ENCODE measurements at places on chromosomes 5 and 9.

DNA sequence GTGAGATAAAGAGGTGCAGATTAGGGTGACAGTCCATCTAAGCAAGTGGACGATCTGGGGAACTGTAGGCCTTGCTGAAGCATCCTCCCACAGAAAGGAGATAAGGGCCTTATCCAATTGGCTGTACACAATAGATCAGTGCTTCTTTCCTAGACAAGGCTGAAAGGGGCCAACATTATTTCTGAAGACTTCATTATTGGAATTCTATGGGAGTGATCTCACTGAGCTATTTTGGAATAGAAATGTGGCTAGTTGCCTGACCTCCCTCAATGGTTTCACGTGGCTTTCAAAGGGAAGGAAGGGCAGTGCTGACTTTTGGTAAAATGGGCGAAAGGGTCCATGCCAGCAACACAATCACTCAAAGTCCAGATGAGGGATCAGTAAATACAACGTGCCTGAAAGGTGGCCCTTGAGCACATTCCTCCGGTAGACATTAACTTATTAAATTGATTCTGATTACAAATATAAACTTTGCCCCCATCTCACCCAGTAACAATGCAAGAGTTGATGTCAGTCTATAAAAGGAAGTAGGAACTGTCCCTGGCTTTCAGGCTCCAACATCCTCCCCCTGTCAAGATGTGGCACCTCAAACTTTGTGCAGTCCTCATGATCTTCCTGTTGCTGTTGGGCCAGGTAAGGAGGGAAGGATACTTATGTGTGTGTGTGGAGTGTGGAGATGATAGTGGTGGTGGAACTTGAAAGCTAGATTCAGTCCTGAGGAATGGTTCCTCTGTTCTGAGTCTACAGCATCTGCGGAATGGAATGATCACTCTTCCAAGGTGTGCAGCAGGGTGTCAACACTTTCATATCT lies at the start of gene LEAP2:
Gene LEAP2 (plus strand): TSS at position 550 of the 811 bp plus-strand sequence. CDS start 27 bp downstream, at position 577.
- peak; percentile 27 for DNase-seq

DNA sequence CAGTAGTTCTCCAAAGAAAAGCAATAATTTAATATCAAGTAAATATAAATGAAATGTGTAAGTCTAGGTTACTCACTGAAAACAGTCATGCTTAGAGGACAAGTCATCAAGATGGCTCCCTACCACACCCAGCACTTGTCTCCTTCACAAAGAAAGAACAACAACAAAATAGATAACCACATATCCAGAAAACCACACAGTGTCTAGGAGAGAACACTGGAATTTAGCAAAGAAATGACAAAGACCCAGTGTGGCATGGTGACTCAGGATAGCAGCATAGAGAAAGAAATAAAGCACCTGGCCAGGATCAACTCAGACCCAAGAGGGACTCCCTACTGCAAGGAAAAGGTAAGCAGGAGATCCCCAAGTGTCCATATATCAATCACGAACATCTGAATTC lies 356.2 kb downstream of the TMEM161B start:
- no peak for DNase-seq

DNA sequence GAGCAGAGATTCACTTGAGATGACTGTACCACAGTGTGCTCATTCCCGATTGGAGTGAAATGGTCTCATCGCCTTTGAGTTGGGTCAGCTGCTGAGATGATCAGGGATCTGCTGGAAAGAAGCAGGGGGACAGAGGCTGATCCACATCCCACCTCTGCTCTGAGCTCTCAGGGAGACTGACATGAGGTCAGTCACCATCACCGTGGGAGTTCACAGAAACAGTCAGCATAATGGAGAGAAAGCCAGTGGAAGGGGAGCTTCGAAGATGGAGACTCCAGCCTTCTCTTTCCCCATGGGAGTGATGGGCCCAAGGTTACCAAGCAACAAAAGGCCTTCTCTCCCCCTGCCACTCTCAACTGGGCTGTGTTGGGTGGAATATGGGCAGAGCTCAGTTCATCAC lies 276.4 kb downstream of the CDK5RAP2 start:
- DNase-seq = no peak

- no peak for DNase-seq
Measured at GRCh38 chr9:79390077-79390698, 181.6 kb upstream of the TLE4 start.

DNA sequence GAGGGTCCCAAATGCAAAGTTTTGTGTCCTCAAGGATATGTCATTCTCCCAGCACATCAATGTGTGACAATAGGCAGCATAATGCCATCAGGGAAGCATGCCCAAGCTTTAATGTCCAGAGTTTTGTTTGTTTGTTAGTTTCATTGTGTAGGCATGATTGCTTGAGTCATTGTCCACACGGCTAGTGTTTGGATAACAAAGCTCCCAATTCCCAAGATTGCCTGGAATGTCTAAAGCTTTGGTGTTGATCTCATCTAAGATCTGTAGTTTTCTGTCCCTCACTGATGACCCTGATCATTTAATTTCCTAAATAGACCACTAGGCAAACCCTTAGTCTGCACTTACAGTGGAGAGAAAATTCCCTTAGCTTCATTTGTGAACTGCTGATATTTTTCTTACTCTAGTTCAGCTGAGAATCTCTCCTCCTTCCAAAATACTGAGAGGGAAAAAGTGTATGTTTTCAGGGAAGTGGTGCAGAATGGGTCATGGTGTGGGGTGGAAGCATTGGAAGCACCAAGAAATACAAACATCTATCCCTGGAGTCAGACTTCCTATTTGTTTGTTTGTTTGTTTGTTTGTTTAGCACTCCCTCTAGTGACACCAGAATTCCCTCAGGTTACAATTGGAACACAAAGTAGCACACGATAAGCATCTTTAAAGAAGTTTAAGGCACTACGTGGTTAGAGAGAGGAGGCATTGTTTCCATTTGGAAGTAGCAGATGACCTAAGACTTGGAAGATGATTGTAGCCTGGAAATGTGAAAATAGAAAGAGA lies 127.1 kb downstream of the PRDM6 start:
- no peak for DNase-seq

GRCh38 chr9:16680541-16680940 lies 189.9 kb downstream of the BNC2 start:
- DNase-seq = no peak

DNA sequence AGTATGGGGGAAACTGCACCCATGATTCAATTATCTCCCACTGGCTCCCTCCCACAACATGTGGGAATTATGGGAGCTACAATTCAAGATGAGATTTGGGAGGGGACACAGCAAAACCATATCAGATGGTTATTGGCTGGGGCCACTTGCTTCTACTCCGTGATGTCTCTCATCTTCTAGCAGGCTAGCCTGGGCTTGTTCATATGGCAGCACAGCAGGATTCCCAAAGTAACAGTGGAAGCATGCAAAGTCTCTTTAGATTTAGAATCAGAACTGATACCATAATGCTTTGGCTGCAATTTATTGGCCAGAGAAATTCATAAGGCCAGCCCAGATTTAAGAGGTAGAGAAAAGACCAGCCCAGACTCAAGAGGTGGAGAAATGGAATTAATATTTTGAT lies 126.2 kb downstream of the PTTG1 start:
- DNase-seq = no peak

DNA sequence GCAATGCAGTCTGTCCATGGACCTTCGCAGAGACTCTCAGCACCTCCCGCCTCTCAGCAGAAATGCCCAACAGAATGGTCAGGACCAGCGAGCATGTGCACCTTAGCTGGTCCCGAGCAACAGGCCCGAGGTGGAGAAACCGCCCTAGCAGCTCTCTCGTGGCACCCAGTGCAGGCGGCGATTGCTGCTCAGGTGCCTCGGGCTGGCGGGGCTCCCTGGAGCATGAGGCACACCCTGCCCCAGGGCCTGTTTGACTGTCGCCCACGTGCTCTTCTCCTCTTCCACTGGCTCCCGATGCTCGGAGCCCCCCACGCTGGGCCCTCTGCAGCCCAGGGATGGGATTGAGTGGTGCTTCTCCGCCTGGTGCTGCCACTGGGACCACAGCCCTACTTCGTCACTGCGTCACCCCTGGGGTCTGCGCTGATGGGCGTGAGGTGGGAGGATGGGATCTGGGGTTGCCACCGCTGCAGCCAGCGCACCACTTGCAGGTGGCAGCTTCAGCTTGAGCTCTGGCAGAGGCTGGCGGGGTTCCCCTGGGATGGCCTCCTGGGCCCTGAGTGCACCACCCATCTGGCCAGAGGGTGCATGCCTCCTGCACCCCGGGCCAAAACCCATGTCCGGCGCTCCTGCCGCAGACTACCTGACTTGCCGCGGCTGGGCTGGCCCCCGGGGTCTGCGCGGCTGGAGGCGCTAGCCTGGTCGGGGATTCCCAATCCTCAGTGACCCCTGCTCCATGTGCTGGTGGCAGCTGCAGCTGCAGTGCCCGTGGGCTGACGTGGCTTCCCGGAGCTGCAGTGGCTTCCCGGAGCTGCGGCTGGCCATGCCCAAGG lies 244.2 kb downstream of the FOXD4L6 start:
- DNase-seq = no peak

GRCh38 chr9:68704814-68705530 lies at the start of gene PIP5K1B:
PIP5K1B (plus strand) TSS chr9:68705240; CDS start chr9:68822615, 117,375 bp downstream.
- DNase-seq = peak; percentile 88

DNA sequence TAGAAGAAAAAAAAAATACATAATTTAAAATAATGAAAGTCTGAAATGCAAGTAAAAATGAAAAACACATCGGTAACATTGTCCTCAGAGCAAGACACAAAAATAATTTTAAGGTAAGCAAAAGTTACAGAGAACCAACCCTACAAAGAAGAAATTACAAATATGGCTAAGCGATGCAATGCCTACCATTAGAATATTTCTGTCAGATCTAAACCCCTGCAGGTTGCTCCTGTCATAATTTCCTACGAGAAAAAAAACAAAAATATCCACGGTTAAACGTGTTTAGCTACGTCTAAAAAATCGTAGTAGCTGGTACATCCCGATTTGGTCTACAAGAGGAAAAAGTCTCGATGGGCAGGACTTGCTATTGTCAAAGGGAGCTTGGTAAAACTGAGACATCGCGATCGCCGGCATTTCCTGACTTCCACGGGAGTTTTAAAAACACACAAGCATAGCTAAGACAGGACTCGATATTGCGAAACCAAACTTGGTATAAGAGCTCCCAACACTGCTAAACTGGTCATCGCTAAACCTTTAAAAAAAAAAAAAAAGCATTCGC lies 1.1 kb upstream of the ANXA2R start:
- peak; percentile 72 for DNase-seq

DNA sequence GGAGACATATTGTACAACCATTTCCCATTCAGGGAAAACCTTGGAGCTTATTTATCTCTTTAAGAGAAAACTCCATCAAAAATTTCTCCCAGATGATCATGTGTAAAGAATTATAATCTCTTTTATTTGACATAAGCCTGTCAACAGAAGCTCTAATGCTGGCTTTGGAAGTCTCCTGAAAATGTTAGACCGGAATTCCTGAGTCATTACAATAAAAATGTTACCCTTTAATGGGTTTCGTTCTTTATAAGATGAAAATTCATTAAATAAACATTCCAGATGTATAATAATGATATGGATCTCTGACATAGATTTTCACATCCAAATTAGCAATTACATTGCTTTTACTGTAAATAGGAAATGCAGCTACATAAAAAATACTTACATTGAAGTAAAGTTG lies 1036.4 kb downstream of the EFNA5 start:
- DNase-seq = no peak

GRCh38 chr9:100819980-100820379 lies 208.5 kb upstream of the PLPPR1 start:
- DNase-seq = no peak

DNA sequence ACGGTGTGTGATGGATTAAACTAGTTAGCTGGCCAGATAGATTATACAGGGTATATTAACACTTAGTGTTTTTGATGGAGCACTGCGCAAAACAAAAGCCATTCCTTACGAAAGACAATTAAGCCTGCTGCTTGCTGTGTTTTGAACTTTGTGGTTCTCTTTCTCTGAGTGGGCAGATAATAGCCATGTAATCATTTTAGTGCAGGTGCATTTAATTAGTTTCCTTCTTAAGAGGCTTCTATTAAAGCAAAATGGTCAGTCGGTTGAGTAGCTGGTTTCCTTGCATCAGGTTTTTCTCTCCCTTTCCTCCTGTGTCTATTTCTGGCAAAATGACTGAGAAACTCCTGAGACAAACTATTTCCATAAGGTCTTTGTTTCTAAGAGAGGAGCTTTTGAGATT lies 512.5 kb downstream of the DMAC1 start:
- DNase-seq = no peak

DNA sequence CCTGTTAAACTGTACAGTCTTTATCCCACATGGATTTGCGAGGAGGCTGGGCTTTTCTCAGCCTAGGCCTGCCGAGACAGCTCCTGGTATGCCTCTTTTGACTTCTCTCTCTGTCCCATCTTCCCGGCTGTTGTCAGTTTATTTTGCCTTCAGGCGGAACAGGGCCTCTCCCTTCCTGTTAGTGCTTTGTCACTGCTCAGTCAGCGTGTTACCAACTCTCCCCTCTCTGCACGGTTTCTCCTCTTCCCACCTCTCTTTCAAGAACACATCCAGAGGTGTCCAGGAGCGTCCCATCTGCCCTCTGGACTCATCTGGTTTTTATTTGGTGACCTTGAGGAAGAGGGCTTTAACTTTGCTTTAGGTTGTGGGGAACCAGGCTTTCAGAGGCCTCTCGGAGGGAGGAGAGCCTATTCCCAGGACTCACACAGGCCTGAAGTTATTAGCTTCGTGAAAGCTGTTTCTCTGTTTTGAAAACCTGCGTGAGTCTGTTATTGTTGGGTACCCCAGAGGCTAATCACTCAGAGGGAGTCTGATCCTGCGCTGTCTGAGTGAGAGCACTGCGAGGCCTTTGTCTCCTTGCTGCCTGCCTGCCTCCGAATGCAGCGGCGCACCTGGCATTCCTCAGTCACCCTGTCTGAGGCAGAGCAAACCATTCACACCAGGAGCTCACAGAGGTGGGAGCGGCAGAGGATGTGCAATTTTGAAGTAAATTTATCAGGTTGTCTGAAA lies 234.4 kb upstream of the MPDZ start:
- DNase-seq = no peak

DNA sequence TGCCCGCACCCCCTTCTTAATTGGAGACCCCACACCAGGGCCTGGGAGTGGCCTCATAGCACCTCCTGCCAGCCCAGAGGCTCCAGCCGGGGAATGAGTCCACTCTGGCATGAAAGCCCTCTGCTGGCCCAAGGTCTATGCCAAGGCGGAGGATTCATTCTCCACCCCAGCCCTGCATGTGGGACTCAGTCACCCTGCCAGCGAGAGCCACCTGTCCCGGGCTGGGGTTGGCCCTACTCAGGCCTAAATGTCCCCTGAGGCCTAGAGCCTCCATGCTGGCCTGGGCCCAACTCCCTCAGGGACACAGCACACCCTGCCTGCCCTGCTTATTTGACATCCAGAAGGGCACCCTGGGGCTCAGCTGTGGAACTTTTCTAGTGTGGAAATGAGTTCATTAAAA lies 1.0 kb upstream of the RAPGEF1 start:
- no peak for DNase-seq

DNA sequence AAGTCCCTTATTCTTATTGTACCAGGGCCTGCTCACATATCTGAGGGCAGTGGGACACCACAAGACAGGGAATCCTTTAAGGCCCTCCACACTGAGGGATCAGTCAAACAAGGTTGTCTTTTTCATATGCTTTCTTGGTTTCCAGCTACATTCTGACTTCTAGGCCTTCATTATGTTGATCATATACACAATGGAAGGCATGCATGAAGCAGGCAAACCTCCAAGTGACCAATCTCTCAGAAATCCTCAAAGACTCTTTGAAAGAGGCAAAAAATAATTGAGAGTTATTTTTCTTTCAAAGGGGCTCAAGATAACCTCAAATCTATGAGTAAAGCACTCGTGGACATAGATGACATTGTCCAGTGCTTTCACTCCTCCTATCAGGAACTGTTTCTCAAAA lies 1195.9 kb upstream of the ACO1 start:
- no peak for DNase-seq

GRCh38 chr9:94937214-94937903 lies 210.9 kb downstream of the AOPEP start:
- DNase-seq = peak; percentile 10

- DNase-seq = no peak
Measured at GRCh38 chr9:32404402-32404801, 20.0 kb downstream of the ACO1 start.
